HEK293T (cell line): ENCODE measurements at places on chromosomes 7 and 10.

GRCh38 chr7:81839708-81840369 lies 70.0 kb upstream of the HGF start:
- no peak for DNase-seq

DNA sequence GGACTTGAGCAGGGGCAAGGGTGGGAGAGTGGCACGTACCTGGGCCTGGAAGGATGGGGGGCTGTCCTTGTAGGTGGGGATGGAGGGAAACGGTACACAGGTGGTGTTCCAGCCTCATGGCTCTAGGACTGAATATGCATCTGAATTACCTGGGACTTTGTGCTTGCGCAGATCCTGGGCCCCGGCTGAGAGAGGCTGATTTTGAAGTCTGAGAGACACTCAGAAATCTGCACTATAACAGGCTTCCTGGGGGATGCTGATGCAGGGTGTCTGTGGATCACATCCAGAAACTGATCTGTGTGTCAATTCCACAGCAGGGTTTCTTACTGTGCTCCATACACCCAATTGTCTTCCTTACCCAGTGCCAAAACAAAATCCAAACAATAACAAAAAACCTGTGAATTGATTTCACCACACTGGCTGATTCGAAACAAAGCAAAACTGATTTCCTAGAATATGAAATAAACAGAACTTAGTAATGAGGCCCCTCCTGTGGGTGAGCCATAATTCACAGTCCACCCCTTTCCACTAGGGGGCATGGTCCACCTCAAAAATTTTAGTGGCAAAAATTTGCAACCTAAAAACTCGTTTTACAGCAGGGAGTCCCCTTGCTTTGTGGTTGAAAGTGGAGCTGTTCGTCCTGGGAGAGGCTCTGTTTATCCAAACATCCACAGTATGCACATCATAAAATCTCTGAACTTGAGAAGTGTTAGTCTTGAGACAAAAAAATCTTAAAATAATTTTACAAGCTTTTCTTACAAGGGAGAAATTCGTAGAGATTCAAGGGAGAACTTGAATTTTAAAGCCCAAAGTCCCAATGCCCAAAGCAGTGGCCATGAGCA lies 32.0 kb upstream of the PLEKHA1 start:
- DNase-seq: peak; percentile 71

GRCh38 chr7:70156057-70156456 lies 557.8 kb downstream of the AUTS2 start:
- no peak for DNase-seq

- no peak for DNase-seq
These were observed 15.7 kb downstream of the KDM7A start for GRCh38 chr7:140161047-140161446.

DNA sequence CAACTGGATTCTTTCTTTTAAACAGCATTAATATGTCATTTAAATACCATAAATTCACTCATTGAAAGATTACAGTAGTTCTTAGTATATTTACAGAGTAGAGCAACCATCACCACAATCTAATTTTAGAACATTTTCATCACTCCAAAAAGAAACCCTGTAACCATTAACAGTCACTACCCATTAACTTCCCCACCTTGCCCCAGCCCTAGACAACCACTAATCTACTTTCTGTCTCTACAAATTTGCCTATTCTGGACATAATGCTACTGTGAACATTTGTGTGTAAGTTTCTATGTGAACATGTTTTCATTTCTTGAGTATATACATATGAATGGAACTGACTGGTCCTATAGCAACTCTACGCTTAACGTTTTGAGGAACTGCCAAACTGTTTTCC lies 42.4 kb downstream of the P4HA1 start:
- DNase-seq: no peak

DNA sequence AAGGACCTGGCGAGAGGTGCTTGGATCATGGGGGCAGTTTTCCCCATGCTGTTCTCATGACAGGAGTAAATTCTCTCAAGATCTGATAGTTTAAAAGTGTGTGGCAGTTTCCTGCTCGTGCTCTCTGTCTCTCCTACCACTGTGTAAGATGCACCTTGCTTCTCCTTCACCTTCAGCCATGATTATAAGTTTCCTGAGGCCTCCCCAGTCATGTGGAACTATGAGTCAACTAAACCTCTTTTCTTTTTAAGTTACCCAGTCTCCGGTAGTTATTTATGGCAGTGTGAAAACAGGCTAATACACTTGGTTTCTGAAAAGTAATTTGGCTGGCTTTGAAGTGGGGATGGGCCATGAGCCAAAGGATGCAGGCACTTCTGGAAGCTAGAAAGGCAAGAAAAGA lies 268.0 kb upstream of the KAT6B start:
- DNase-seq: no peak
